AG20443 (cell line): ENCODE measurements at places on chromosomes 11 and 22.

- no peak for DNase-seq
Observed at GRCh38 chr11:64960719-64961118, 11.2 kb downstream of the MAJIN start.

GRCh38 chr22:18145676-18146388 lies 4.1 kb upstream of the USP18 start:
- DNase-seq, result no peak

DNA sequence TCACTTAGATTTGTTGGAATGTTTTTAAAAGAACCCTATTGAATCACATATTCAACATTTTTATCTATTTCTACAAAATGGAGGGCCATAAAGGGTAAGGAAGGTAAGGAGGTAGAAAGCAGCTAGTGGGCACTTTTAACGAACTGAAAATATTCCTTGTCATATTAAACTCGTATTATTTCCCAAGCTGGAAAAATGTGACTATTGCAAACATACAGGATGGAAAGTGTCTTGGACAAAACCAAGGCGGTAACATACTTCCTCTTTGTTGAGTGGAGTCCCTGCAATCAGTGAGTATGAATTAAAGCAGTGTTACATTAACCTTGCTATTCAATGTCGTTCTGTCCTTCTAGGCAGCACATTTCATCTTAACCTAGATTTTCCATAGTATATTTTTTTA lies 165.6 kb downstream of the RCN1 start:
- DNase-seq, result no peak

- DNase-seq, result peak; percentile 79
Observed at GRCh38 chr11:68040101-68040956, 1.5 kb downstream of the TCIRG1 start.

GRCh38 chr11:13391217-13391616 lies 71.8 kb downstream of the BTBD10 start:
- DNase-seq, result no peak

DNA sequence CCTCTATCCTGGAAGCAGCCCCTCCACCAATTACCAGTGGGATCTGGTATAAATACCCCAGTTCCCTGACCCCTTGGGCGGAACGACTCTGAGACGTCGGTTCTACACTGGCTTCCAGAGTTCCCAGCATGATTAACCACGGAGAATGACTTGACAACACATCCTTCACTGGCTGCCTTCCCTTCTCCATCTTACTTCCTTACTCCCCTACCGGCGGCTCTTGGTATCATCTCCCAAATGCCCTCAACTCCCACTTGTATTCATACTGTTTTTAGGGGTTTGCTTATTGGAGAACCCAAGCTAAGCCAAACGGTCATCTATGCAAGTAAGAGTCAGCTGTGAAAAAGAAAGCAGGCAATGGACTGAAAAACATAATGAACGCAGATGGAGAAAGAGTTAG lies 56.1 kb downstream of the APOL3 start:
- no peak for DNase-seq

- no peak for DNase-seq
Observed at GRCh38 chr11:116610190-116610589, 162.6 kb downstream of the BUD13 start.

DNA sequence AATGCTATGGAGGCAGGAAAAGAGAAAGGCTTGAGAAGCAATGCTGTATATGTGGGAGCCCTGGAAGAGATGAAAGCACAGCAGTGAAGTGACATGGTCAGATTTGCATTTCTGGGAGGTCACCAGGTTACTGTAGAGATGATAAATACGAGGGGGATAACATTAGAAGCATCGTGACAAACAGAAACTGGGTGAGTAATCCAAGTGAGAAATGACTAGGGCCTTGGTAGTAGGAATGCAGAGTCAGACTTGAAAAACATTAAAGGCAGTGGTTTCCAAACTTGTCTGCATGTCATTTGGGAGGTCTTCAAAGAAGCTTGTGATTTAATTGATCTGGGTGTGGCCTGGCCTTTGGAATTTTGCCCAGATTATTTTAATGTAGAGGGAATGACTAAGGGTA lies 43.9 kb downstream of the CCDC34 start:
- peak; percentile 76 for DNase-seq

DNA sequence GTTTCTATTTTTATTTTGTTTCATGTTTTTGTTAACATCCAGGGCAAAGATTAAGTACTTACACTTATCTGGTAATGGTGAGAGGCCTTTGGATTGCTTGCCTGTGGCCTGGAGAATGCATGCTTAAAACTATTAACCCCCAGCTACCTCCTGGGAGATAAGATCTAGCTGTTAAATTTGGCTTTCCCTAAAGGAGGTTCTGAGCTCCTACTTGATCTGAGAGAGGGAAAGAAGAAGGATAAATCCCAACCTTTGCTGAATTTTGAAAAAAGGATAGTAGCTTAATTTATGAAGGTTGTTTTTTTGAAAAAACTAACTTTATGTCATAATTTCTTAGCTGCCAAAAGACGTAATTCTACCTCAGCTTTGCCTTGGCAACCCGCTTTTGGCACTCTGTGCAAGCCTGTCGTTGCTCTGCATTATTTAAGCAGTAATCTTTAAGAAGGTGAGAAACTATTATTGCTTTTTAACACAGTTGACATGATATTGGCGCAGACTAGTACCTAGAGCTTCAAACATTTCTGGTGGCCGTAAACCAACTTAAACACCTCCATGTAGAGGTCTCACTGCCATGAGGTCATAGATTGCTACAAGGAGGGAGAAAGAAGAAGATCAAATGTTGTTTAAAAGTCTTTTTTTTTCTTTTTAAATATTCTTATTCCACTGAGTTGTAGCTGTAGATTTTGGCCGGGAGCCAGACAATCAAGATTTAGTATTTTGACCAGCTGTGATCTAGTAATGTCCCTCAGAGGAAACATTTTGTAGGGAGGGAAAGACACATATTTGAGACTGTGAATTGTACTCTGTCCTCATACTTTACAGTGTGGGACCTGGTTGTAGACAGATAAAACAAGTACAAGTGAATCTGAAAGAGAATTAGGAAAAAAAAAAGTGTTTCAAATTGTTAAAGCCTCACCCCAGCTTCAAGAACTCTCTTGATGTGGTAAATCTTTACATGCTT lies 74.4 kb downstream of the WNT11 start:
- DNase-seq, result no peak

DNA sequence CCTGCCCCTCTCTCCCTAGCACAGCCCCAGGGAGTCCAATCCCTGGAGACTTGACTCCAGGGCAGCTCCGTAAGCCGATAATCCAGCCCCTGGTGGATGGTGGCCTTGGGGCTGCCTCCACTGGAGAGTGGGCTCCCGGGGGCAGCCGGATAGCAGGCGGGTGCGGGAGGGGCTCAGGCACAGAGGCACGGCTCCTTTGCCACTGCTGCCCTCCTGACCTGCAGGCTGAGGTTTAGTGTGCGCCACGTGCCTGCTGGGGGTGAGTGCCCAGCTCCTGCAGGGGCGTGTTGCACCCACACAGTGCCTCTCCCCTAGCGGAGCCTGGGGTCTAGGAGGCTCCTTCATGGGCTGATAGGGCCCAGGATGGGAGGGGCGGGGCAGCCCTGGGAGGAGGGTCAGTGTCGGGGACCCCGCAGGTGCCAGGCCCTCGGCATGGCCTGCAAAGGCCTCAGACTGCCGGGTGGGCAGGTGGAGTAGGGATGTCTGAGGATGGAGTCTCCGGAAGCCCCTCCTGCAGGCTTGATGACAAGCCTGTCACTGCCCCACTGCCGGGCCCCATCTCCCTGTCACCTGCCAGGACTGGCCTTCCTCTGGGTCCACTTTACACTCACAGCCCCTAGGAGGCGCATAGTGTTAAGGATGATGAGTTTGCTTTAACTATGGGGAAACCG lies 5.6 kb downstream of the DUSP8 start:
- DNase-seq, result no peak

DNA sequence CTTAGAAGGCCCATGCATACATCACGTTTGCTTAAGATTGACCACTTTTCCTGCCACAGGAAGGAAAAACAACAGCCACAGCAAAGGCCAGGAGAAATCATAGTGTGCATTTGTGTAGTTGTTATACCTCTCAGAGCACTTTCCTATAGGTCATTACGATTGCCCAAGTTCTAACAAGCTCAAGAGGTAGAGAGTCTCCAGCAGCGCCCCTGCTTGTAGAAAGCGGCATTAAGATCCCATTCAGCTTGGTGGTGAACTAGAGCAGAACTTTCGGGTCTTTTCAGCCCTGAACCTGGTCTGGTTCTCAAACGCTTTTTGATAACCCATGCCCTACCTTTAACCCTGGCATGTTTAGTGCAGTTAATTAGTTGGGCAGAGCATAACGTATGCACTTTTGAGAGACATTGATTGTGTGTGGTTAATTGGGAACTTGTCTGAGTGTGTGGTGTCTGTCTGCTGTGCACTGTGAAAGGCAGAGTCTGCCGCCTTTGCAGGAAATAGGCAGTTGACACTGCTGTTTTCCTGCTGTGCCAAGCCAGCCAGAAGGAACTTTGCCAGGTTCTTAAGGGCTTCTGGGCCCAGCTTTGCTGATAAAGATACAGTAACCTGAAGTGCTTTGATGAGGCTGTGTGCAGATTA lies 109.9 kb upstream of the CLMP start:
- DNase-seq, result no peak

DNA sequence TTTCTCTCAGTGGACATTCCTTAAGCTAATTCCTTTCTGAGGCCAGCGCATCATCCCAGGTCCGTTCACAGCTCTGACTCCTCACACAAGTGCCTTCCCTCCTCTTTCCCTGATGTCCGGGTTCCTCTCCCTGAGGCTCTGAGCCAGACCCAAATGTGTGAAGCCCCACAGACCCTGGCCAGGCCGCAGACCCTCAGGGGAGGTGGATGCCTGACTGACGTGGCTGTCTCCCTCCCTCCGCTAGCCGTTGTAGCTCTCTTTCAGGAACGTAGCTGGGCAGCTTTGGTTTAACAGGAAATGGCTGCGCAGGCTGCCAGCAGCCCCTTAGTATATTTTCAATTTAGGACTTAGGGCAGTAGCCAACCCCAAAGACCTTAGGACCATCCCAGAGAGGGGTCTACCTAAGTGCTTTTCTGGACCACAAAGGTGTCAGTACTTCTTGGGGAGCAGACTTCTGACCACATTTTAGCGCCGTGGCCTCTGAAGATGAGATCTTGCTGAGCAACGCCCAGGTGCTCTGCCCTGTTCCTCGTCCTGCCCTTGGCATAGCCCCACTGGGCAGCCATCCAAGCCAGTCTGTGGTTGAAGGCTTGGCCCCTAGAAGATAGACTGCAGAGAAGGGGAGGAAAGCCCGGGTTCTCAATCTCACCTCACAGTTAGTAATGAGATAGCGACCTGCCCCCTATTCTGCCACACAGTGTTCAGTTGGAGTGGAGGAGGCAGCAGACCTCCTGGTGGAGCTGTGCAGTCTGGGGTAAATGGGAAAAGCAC lies 27.0 kb downstream of the MYBPC3 start:
- DNase-seq, result no peak

DNA sequence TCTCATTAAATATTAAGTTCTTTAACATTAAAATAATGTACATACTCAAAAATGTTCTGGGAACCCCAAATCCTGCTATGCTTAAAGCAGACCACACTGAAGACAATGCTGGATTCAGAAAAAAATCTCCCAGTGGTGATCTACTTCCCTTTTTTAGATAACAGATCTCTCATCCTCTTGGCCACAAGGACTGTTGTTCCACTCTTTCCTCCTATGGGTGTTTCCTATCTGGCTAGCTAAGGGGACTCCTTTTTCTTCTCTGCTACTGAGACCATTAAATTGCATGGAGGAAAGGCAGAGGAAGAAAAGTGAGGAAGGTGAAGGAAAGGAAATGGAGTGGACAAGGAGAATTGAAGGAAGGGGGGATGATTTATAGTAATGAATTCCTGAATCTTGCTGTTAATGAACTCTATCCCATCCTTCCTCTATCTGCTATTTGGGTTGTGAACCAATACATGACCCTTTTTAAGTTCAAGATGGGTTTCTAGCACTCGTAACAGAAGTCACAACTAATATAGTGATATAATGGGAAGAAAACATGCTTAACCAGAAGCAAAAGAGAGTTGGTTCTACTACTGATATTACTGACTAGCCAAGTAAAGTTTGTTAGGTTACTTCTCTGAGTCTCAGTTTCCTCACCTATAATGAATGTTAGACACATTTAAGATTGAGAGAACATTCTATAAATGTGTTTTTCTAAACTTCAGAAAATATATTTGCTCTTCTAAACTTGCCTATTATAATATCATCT lies 53.2 kb downstream of the PIK3C2A start:
- DNase-seq, result no peak

DNA sequence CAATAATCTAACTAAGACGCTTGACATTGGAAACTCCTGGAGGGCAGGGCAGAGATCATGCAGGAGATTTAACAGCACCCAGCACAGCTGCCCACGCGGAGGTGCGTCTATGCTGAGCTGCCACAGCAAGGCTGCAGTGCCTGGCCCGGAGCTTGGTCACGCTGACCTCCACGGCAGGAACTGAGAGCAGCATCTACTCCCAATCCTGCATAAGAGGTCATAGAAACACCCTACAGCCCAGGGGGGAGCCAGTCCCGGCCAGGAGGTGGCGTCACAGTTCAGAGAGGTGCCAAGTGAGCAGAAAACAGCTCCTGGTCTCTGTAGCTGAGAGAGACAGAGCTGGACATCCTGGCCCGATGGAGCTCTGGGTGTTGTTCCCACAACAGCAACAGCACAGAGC lies 121.1 kb upstream of the TMEM45B start:
- DNase-seq, result peak; percentile 8
